ENCODE measurements at places on chromosomes 2 and 18.
A peak's percentile ranks its signal among the peaks of the same experiment; 100 is the strongest.

DNA sequence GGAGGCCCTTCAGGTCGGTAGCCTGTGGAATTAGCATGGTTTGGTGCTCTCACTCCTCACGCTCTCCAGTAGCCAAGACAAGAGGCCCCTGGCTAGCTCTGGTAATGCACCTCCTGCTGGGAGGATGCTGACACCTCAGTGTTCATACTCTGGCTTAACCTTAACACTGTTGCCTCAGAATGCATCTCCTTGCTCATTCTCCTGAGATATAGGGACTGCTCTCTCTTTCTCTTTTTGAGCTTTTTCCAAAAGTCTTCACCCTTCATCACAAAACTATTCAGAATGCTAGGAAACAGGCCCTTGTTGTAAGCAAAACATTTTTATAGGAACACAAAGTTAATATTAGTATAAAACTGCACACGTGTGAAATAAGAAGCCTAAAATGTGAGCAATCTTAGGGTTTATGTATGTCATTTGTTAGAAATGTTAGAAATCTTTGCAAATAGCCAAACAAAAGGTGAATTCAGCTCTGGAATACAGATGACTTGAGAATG lies 17.3 kb upstream of the IMPA2 start:
- DNase-seq, result no peak

DNA sequence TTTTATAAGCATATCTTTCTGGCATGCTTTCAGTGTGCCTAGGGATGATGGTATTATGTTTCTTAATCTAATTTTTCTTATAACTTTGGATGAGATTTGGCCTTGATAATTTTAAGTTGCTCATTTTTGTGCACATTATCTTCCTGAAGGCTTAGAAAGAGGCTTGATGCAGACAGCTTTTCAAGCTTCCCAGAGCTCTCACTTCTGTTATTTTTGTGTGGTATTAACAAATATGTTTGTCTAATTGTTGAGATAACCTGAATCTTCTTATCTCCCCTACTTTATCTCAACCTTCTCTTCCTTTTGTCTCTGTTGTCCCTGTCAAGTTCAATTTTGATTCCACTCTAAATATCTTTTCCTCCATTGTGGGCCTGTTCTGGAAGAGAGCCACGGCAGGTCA lies 113.2 kb upstream of the LRRTM1 start:
- no peak for DNase-seq

GRCh38 chr2:233442028-233442310 lies 87.7 kb downstream of the DGKD start:
- DNase-seq, result no peak

DNA sequence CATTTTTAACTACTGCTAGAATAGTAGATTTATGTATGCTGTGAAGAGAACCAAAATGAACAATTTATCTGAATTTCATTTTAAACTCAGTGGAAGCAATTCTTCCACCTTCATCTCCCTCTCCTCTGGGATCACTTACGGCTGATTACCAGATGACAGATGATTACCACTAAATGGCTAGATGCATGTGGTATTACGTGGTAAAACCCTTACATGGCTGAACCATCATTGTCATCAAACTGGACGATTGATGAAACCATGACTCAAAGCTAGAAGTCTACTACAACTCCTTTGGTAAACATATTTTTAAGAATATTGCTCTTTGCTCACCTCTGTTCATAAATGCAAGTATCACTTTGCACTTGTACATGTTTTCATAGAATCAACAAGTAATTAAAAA lies 48.5 kb upstream of the DOCK10 start:
- no peak for DNase-seq

DNA sequence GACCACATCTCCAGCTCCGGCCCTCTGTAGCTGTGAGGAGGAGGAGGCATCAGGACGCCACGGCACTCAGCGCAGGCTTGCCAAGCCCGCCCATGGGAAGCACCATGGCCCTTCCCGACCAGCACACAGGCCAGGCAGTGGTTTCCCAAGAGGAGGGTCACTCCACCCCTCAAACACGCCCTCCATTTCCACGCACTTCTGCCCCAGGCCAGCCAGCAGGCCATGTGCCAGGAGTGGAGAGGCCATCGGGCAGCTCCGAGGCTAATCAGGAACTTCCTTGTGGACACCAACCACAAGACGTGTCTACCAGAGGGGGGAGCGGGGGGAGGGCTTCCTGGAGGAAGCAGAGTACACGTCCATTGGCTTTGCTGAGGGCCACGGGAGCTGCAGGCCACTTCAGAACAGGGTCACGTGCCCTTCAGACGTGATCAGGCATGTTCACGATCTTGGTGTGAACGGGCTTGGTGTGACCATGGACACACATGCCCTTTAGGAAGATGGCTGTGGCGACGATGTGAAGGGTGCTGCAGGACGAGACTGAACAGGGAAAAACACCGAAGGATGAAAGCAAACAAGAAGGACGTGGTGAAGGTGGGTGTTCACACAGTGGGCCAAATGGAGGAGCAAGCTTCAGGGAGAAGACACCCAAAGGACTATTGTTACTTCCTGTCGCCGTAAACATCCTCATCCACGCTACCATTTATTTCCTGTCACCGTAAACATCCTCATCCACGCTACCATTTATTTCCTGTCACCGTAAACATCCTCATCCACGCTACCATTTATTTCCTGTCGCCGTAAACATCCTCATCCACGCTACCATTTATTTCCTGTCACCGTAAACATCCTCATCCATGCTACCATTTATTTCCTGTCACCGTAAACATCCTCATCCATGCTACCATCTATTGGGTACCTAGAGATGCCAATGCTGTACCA lies 6.5 kb upstream of the MTERF4 start:
- no peak for DNase-seq

- DNase-seq, result no peak
These were observed 24.6 kb upstream of the SPP2 start for GRCh38 chr2:234025891-234026401.

GRCh38 chr2:116687371-116687770 lies 1127.1 kb upstream of the DDX18 start:
- DNase-seq, result no peak

DNA sequence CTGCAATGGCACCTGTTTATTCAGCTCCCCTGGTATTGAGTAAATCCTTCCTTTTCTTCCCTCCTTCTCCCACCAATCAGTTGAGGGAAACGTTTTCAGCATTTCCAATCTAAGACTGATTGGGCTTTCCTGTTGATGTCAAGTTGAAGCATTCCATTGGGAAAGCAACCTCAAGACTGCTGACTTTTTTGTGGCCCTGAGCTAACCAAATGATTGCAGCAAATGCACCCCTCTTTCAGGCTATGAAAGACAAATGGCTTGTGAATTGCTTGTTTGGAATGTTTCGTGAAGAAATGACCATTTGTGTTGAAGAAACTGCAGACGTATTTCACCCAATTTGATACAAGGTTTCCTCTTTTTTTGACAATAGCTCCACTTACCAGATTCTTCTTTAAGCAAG lies 303.5 kb downstream of the EPHA4 start:
- no peak for DNase-seq

- no peak for DNase-seq
These were observed 33.1 kb downstream of the LRRFIP1 start for GRCh38 chr2:237660381-237660900.

DNA sequence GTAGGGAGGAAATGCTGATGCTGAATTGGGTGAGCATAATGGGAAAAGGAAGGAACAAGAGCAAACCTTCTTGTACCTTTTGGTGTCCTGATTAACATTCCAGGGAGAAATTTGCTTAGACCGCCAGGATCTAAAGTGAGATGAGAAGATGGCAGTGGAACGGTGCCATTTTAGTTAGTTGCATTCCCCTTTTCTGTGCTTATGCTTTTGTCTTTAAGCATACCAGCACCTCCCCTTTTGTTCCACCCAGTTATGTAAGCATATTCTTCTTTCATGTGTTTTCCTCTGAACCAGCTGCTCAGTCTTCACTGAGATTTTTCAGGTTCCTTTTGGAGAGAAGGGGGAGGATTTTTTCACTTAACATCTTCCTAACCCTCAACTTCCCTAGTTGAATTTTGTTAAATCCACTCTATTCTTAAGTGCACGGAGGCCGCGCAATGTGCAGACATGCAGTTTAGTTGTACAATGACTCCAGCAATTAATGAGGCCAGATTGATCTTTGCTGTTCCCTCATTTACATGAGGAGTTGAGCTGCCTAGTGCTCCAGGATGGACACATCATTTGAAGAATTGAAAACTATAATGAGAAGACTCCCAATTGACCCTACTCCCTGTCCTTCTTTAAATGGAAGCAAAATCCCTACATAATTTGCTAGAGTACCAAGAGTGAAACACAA lies 73.9 kb downstream of the MAP4K4 start:
- no peak for DNase-seq

GRCh38 chr2:61943251-61943650 lies 37.8 kb downstream of the COMMD1 start:
- DNase-seq, result no peak

GRCh38 chr2:98158305-98158704 lies 71.3 kb downstream of the VWA3B start:
- no peak for DNase-seq

DNA sequence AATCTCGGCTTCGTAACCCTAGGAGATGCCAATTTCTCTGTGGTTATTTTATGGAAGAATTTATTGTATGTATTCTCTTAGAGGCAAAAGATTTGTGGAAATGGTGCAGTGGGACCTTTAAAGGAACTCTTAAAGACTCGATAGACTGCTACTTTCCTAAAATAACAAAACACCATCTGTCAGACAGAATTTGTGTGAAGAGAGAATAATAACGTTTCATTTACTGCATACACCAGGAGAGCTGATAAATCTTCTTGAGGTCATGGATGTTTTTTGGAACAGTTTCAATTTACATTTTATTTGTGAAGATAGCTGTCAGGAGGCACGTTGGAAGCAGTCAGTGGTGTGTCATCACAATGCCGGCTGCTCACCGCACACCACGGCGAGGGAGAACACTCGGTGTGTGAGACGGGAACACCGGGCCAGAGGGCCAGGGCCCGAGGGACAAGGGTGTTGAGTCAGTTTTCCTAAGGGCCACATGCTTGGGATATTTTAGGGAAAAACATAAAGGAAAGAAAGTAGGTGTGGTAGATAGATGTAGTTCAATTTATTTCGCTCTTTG lies 1681.0 kb upstream of the DDX18 start:
- no peak for DNase-seq

GRCh38 chr2:18346344-18346743 lies 214.1 kb downstream of the RDH14 start:
- no peak for DNase-seq

DNA sequence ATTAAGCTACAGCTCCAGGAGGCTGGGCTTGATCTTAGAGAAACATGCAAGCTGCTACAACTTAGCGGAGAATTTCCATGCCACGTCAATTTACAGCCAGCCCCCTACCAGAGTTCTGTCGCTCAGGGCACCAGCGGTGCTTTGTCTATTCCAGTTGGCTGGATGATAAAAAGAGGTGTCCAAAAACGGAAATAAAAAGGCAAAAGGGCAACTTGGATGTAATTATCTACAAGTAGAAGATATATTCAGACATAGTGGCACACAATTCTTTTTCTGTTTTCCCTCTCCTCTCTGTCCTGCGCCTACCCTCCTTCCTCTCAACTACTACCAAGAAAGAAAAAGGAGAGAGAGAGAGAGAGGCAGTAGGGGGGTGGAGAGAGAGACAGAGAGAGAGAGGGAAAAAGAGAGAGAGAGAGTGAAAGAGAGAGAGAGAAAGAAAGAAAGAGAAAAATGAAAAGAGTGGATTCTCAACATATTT lies 363 bp upstream of the RFTN2 start:
- no peak for DNase-seq

GRCh38 chr2:202599105-202599504 lies 35.7 kb upstream of the FAM117B start:
- no peak for DNase-seq

DNA sequence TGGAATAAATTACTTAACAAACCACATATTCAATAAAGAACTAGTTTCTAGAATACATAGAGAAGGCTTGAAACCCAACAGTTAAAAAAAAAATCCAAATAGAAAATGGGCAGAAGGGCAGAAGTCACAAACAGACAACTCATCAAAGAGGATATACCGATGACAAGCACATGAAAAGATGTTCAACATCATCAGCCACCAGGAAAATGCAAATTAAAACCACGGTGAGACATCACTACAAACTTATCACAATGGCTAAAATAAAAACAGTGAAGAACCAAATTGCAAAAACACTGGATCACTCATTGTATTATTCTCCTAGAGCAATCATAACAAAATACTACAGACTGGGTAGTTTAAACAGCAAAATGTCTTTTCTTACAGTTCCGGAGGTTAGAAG lies 14.5 kb downstream of the SESTD1 start:
- no peak for DNase-seq

DNA sequence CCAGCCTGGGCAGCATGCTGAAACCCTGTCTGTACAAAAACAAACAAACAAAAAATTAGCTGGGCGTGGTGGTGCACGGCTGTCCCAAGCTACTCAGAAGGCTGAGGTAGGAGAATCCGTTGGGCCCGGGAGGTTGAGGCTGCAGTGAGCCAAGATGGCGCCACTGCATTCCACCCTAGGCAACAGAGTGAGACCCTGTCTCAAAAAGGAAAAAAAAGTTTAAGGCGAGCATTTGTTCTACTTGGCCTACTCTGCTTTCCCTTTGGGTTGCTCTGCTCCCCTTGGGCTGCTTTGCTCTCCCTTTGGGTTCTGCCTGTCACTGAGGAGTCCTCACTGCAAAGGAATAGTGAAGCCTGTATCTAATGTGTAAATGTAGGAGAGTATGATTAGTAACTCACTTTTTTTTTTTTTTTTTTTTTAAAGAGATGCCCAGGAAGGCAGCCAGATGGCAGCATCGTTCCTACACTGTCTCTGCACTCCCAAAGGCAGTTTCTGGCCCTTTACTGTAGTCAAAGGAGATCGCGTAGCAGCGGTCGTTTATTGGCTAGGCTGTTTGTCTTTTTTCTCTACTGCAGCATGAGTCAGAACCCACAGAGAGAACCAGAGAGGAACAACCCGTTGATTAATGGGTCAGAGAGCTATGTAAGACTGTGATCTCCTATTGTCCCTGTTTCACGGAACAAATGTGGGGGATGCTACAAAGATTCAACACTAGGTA lies 118.3 kb upstream of the CWC22 start:
- peak; percentile 26 for DNase-seq

DNA sequence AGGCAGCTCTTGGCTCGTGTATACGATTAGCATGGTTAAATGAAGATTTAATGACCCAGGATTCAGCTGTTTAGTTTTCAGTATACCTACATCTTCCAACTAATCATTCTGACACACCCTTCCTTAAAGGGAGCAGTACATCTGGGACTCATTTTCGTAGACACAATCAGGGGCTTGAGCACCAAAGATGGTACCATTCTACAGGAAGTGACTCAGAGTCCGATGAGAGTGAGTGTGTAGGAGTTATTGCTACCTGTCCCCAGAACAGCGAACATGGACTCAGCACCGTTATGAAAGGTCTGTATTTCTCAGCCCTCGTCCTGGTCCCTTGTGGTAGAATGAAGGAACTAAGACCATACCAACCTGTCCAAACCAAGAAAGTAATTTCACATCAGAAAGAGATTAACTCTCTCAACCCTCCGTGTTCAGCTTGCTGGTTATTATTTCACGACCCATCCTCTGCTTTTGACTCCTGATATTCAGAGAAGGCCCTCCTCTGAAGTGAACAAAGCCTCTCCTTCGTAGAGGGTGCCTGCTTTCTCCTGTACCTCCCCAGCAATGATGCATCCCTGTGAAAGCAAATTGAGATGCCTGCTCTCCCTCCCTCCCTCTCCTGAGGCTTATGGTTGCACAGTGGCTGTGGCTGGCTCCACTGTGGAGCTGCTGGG lies 214.8 kb downstream of the MTX2 start:
- no peak for DNase-seq

- DNase-seq, result no peak
These were observed 49.6 kb upstream of the KLF7 start for GRCh38 chr2:207215308-207215707.

- DNase-seq, result no peak
These were observed 41.6 kb downstream of the UNC50 start for GRCh38 chr2:98649992-98650375.

- no peak for DNase-seq
These were observed 363.7 kb upstream of the SPHKAP start for GRCh38 chr2:228545041-228545747.

Measured in anterior cingulate cortex (tissue), 58 donors.